Activated T-helper 17 cell treated with anti-CD3 and anti-CD28 coated beads, Interleukin-2, amount 50 U/mL, for 72 hours (primary cell): ENCODE measurements at places on chromosomes 12 and 14.

GRCh38 chr12:23504043-23504442 lies 445.4 kb downstream of the SOX5 start:
- no peak for ATAC-seq

GRCh38 chr14:96221109-96221650 lies 16.5 kb downstream of the BDKRB2 start:
- no peak for ATAC-seq

DNA sequence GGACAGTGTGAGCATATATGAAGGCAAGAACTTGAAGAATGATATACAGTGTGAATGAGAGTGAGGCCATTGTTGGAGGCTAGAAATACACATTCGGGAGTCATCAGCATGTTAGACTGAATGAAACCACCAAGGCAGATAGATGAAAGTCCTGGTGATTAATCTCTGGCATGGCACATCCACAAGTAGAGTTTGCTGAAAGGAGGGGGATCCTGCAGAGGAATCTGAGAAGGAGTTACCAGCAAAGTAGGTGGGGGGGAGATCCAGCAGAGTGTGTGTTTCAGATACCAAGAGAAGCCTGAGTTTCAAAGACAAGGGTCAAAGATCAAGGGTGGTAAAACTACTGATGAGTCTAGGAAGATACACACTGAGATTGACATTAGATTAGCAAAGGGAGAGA lies 426.7 kb upstream of the DCN start:
- peak; percentile 43 for ATAC-seq

DNA sequence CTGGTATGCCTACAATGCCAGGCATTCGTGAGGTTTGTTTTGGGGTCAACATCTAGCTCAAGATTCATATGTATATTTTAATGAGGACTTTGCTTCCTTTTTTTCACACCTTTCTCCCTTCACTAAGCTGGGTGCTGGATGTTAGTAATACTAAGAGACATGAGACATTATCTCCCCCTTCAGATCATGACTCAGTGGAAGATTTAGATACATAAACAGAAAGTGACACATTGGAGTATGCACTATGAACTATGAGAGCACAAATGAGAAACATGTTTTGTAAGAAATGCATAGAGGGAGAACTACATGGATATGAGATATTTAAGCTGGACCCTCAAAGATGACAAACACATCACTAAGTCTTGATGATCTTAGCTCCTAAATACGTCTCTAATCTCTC lies 286.3 kb downstream of the RPAP3 start:
- ATAC-seq = peak; percentile 88

- no peak for ATAC-seq
Observed at GRCh38 chr12:104652910-104653309, 196.2 kb downstream of the CHST11 start.

DNA sequence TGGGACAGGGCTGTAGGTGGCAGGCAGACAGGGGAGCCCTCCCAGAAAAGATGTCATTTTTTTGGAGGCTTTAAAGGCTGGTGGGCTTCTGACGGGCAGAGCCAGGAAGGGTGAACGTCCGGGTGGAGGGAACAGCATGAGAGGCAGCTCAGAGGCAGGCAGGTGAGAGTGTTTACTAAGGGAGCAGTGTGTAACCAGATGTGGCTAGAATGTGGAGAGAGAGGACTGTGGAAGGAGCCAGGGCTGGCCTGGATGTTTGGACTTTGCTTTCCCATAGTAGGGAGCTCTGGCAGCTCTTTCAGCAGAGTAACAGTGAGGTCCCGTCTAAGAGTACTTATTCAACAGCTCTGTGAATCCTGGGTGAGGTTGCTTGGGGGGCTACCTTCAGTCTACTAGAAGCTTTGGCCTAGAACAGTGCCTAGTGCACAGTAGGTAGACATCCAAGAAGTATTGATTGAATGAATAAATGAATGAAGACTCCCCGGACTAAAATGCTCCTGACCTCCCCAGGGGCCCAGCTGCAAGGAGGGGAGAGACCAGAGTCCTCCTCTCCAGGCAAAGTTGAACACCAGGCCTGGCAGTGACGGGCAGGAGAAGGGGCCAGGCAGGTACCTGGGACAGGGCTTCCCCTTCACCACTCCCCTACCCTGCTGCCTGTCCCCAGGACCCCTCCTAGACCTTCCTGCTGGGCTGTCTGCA lies 8.5 kb downstream of the FAM222A start:
- no peak for ATAC-seq

DNA sequence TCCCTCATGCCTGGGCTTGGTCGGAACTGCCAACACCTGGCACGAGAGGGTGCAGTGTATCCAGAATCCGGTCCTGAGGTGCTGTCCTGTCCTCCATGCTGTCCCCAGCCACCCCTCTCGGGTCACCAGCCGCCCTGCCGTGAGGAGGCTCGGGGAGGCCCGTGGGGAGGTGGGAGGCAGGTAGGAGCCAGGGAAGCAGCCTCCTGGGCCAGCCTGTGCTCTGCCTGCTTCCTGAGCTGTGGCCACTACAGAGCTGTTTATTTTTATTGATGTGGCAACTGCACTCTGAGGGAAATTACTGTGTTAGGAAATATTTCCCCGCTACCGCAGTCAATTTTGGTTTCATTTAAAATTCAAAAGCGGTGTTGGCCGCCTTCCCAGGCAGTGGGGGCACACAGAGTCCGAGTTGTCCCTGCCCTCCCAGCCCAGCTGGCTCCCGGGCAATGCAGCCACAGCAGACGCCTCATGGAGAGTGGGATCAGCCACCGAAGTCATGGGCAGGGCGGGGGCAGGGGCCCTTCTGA lies 18.3 kb downstream of the NOC4L start:
- ATAC-seq = peak; percentile 47
